Suprapubic skin (tissue), 4 donors: ENCODE measurements at places on chromosomes 5 and 9.

GRCh38 chr5:60686157-60686556 lies 13.8 kb downstream of the DEPDC1B start:
- DNase-seq: no peak

GRCh38 chr9:116278326-116278725 lies 124.7 kb downstream of the PAPPA start:
- no peak for DNase-seq

GRCh38 chr9:129909851-129910250 lies 74.6 kb downstream of the USP20 start:
- no peak for DNase-seq

DNA sequence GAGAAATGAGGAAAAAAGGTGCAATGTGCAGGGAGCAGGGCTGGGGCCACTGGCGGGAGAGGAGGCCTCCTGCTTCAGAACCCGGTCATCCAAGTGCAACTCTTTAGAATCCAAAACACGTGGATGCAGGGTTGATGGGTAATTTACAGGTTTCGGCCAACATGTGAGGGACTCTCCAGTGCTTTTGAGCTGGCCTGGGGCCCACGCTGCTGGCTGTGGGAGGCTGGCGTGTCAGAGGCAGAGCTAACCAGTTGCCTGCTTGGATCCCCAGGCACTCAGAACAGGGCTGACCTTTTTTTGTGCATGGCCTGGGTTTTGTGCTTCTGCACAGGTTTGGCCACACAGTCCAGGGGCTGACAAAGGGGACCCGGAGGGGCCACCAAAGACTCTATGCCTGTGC lies 61.6 kb downstream of the GADD45G start:
- no peak for DNase-seq

DNA sequence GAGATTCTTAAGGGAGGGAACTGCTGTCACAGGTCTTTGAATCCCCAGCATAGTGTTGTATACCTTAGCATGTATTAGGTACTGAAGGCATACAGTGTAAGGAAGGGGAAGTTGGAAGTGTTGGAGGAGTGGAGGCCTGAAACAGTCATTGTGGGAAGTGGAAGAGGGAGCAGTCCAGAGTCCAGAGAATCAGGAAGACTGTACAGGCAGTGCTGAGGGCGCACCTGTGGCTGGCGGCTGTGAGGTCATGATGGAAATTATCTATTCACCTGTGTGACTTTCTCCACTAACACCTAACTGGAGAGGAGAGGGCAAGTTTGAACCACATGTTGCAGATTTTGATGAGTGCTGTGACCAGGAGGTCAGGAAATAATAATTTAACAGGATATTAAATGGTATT lies 119.7 kb upstream of the NIPBL start:
- DNase-seq: no peak

DNA sequence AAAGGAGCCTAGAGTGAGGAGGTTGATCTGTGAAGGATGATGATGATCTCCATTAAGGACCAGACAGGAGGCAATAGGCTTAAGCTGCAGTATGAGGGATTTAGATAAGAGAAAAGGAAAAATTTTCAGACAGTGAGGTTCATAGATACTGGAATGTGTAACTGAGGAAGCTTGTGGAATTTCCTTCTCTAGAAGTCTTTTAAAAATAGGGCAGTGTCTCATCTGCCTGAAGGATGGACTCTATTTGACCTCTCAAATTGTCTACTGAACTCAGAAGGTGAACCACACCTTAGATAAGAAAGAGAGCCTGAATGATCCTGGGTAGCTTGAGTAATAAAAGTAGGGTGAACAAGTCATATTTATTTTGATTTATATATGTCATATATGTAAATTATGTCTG lies 148.2 kb upstream of the CDKN2B start:
- DNase-seq: no peak

- DNase-seq: no peak
Measured at GRCh38 chr5:53071738-53072137, 37.8 kb downstream of the MOCS2 start.

GRCh38 chr5:79130781-79131180 lies 19.2 kb downstream of the BHMT start:
- DNase-seq: no peak
